ENCODE measurements at places on chromosomes 3 and 15.

GRCh38 chr3:132356568-132356967 lies 39.4 kb downstream of the ACP3 start:
- no peak for DNase-seq

GRCh38 chr3:128277378-128278069 lies 124.2 kb downstream of the EEFSEC start:
- DNase-seq, result no peak

GRCh38 chr15:44738340-44738984 lies 2.1 kb downstream of the TRIM69 start:
- no peak for DNase-seq

- DNase-seq, result no peak
Measured at GRCh38 chr3:52140000-52140399, 14.2 kb downstream of the POC1A start.

DNA sequence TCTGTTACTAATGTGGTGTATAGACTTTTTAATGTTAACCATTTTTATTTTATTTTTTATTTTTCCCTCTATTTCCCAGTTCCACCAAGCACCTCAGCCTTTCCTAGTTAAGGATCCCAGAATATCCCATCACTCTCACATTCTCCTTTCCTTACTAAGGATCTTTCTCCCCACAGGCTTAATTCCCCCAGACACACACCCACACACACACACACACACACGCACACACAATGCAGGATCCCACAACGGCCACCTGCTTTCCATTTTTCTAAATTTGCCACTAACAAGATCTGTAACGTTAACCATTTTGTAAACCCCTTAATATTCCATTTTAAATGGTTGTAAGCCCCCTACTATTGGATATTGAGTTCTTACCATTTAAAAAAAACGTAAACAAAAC lies 404.1 kb downstream of the ZIC1 start:
- DNase-seq, result no peak

DNA sequence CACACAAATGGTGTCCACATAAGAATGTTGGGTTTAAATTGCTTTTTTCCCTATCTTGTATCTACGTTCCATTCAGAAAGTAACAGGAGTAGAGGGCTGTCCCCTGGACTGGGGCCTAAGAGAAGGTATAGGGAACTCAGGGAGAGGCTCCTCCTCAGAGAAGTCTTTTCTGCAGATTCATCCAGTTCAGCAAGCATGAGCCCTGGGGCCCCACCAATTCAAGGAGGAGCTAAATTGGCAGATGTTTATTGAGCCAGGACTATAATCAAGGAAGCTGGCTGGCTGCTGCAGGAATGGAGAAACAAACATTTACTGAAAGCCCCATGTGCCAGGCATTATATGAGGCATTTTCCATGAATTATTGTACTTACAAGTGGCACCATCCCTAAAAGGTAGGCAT lies 22.1 kb upstream of the LARS2 start:
- no peak for DNase-seq

DNA sequence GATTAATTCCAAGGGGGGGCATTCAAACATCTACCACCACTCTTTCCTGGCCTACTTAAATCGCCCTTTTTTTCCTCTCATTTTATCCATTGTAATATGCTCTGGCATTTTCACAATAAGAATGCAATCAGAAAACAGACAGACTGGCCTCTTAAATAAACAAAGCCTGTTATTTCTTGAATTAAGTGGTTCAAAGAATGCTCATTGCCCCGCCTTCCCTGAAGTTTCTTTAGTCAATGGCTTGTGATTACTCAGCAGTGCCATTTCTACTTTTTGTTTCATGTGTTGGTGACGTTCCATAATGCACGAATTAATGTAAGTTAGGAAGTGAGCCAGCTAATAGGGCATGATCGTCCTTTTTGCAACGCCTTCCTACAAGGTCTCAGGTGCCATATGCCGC lies 68.0 kb downstream of the FBN1 start:
- no peak for DNase-seq

DNA sequence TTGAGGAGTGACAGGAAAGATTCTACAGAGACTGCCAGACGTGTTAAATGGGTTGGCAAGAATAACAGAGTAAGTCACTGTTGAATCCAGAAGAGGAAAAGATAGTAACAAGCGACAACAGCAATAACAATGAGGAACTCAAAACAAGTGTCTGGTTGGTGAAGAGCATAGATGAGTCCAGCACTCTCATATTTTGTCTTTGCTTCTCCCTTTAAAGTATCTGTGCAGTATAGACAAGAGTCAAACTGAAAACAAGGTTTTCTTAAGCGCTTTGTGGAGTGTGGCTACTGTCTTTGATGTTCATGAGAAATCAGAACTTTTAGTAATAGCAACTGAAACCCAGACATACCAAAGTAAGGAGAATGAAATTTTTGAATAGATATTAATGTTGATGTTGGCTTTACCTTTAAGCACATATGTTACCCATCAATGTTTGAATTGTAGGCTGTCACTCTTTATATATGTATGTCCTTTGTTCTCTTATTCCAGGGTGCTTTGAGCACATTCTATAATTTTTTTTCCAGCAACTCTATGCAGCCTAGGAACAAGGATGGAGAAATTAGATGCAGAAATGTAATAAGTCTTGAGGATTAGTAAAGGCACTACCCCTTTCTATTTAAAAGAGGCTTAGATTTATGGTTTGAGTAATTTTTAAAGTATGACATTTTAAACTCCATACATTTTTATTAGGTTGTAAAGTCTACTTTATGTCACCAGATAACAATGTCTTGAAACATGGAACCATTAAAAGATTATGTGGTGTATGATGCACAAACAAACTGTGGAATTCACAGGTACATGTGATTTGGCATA lies 185.5 kb downstream of the NFKBIZ start:
- DNase-seq, result no peak

- no peak for DNase-seq
Measured at GRCh38 chr15:101620671-101621070, 31.5 kb downstream of the TM2D3 start.

DNA sequence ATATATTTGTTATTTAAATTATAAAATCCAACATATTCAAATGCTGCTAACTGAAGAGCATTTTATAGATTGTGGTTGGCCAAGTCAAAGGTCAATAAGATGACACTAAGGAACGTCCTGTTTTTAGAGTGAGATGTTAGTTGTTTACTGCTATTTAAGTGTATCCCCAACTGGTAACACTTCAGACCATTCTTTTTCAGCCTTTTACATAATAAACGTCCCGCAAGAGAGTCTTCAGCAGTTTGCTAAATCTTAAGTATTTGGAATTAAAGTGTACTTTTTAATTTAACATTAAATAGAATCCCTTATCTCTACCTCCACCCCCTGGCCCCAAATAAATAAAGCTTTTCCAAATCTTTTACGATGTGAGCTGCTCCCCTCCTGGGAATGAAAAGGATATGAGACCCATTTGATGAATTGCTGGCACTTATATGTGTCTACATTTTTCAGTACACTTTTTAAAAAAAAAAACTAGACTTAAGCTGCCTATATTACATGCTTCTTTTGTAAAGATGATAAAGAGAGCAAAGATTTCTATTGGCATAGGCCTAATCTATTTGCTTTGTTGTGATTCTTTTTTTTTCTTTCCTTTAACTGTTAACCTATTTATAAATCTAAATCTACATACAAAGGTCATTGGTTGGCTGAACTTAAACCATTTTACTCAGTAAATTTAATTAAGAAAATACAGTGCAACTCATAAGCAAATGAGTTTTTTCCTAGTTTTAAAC lies 101.8 kb upstream of the SKOR1 start:
- DNase-seq, result no peak

GRCh38 chr15:51092480-51093040 lies 2.1 kb downstream of the TNFAIP8L3 start:
- DNase-seq, result no peak

- DNase-seq, result peak; percentile 87
Measured at GRCh38 chr3:66998113-66998903, at the start of gene KBTBD8. KBTBD8 (plus strand) TSS chr3:66998307; CDS start chr3:66998356, 49 bp downstream.

DNA sequence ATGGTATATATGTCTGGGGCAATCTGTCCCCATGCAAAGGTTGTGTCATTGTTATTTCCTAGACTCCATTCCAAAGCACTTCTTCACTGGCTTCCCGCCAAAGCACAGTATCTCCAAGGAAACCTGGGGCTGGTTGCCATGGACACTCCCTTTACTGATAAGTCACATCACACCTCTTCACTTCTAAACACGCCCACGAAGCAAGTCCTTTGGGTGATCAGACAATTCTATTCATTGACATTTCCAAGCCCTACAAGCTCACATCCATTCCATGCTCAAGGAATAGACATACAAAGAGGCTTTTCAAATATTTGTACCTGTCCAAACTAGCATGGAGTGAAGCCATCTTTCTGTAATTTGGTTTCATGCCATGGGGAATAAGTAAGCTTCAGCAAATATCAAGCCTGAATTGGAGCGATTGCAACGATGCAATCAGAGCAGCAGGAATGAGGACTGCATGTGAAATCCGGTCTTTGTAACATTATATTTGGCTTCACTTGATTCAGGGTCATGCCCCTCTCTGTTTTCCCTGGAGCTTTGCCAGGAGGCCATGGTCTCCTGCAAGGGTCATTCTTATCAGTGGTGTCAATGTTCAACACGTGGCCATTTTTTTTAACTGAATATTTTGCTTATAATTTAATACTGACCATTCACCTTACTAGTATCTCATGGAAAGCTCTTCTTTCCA lies 201.6 kb upstream of the TMC3 start:
- DNase-seq, result no peak

DNA sequence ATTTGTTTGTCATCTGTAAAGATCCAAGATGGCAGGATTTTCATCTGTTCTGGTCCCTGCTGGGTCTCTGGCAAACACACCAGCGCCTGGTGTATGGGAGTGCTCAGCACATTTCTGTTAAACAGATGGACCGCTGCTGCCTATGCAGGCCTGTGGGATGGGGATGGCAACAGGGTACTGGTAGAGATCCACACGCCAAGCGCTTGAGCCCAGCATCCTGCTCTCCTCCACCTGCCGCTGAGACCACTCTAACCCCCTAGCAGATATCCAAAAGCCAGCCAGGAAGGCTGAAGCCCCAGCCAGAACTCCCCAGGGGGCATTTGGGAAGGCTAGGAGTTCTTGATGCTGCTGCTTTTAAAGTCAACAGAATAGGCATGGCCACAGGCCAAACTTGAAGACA lies 31.7 kb downstream of the ZNF445 start:
- no peak for DNase-seq

GRCh38 chr3:150096700-150097587 lies 126.2 kb upstream of the PFN2 start:
- DNase-seq, result no peak

DNA sequence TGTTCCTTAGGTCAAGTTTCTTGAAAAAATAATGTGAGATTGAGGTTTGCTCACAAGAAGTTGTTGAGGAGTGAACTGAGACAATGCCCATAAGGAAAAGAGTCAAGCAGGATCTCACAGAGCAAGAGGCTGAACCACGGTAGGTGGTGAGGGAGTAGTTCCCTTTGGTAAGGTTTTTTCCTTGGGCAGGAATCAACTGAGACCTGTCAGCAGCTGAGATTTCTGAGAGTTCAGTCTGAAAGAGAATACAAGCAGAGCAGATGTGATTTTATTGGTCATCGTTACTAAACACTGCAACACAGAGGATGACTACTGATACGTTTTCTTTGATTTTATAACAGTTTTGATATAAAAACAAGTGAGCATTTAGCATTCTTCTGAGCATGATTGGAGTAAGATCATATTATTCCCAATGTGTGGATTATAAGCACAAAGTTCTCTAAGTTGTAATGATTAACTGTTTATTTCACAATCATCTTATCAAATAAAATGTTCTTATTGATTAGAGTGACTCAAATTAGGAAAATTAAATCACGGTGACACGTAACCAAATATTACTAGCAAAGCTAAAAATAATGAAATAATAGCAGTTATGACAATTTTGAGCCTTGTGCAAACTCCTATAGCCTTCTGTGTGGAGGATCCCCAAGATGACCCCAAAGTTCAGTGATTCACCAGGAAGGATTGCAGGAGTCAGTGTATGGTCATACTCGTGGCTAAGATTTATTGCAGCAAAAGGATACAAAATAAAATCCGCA lies 346.2 kb upstream of the ZNF717 start:
- DNase-seq, result no peak

DNA sequence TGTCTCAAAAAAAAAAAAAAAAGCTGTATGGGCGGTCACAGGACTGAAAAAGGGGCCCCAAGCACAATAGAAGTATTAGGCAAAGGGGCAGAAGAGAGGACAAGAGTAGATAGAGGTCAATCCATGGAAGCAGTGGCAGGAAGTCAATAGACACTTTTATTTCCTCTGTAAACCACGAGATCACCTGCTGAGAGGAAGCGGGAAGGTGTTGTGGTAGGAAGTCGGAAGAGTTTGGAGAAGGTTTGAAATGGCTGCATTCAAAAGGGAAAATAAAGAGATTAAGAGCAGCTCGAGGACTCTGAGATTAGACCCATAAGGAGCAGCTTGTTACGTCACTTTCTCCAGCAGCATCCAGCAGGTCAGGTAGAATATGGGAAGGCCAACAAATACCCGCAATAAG lies 14.2 kb upstream of the ZNF148 start:
- DNase-seq, result no peak

DNA sequence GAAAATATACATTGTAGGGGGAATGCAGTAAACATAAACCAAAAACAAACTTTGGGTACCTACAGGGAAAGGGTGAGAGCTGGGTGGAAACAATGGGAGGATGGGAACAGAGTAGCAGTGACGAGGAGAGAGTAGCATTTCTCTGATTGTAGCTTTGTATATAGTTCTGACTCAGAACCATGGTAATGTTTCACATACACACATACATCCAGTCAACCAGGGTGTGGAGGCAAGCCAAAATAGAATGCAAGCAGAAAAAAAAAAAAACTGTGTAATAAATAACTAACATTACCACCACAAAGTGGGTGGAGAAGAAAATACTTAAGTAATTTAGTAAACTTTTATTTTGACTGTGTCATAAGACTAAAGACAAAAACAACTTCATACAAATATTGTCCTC lies 27.2 kb downstream of the BCL2A1 start:
- no peak for DNase-seq

DNA sequence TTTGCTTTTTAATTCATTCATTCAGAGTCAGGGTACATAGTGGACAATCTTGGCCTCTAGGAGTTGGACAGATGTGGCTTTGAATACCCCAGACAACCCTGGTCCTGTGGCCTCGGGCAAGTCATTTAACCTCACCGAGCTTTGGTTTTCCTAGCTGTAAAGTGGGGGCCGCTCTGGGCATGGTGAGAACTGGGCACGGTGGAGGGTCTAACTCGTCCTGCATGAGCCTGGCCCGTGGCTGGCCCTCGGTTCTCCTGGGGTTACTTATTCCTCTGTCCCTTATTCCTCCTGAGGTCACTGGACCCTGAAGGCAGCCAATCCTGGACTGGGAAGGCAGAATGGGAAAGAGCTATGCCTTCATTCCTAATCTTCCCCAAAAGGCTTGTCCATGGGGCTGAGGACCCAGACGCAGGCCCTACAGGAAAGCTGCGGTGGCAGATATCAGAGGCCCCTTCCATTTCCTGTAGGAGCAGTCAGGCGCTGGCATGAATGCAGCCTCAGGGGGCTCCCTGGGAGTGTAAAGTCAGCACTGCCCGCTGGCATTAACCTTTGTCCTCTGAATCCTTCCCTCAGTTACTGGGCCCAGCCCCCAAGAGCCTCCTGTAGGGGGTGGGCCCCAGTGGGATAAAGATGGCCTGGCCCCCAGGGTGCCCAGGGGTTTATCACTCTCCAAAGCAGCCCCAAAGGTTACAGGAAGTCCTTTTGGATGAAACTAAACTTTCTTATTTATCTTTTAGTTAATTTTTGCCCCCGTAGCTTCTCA lies 17.9 kb upstream of the SEC13 start:
- no peak for DNase-seq

GRCh38 chr3:131962982-131963381 lies 71.8 kb downstream of the CPNE4 start:
- no peak for DNase-seq

- DNase-seq, result no peak
Measured at GRCh38 chr15:90234096-90234988, at the start of gene GDPGP1. GDPGP1 (plus strand) TSS chr15:90234209; CDS start chr15:90240909, 6,700 bp downstream.

GRCh38 chr15:90987561-90988141 lies 6.7 kb downstream of the PRC1 start:
- no peak for DNase-seq

All from NCI-H2107 (cell line).